Tibial artery (tissue), 4 donors: ENCODE measurements at places on chromosomes 12 and 14.

DNA sequence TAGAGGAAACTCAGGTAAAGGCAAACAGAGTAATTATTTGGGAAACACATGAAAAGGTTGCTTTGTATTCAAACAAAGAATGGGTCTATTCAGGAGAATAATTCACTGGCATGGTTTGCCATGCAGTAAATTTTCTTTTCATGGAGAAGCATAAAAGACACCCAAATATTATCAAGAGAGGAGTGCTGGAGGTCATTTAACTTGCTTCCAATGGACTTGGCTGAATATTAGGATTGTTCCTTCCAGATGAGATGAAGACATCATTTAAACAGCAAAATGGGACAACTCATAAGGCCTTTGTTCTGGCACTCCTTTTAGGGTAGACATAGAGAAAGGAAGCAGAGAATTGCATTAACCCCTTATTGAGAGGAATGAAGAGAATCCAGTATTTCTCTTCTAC, 38.7 kb downstream of the WIF1 start:
- no peak for DNase-seq

DNA sequence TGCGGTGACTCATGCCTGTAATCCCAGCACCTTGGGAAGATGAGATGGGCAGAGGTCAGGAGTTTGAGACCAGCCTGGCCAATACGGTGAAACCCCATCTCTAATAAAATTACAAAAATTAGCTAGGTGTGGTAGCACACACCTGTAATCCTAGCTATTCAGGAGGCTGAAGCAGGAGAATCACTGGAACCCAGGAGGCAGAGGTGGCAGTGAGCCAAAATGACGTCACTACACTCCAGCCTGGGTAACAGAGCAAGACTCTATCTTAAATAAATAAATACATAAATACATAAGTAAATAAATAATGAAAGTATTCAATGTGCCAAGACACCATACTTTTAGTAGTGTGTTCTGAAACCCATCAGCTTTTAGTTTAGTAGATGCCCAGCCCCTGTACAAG, 308.1 kb upstream of the FLRT2 start:
- no peak for DNase-seq

DNA sequence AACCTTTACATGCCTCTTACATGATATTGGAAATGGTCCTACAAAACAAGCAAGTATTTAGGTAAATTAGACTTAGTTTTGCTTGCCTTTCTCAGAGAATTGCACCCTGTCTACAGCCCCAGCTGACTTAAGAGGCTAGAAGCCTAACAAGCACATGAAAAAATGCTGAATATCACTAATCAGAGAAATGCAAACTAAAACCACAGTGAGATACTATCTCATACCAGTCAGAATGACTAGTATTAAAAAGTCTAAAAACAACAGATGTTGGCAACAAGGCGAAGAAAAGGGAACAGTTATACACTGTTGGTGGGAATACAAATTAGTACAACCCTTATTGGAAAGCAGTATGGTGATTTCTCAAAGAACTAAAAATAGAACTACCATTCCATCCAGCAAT, 103.8 kb downstream of the EGLN3 start:
- no peak for DNase-seq

GRCh38 chr14:72631401-72631800, 262.5 kb downstream of the DPF3 start:
- DNase-seq = no peak

GRCh38 chr14:77867476-77867875, 67.6 kb downstream of the ADCK1 start:
- no peak for DNase-seq
